ENCODE measurements at places on chromosomes 1 and 21.

- no peak for DNase-seq
Observed at GRCh38 chr1:1208713-1209433, 2.5 kb upstream of the TNFRSF18 start.

GRCh38 chr1:156090840-156091188 lies 8.5 kb upstream of the MEX3A start:
- peak; percentile 90 for DNase-seq

GRCh38 chr1:87146538-87146937 lies 182.1 kb upstream of the LMO4 start:
- no peak for DNase-seq

DNA sequence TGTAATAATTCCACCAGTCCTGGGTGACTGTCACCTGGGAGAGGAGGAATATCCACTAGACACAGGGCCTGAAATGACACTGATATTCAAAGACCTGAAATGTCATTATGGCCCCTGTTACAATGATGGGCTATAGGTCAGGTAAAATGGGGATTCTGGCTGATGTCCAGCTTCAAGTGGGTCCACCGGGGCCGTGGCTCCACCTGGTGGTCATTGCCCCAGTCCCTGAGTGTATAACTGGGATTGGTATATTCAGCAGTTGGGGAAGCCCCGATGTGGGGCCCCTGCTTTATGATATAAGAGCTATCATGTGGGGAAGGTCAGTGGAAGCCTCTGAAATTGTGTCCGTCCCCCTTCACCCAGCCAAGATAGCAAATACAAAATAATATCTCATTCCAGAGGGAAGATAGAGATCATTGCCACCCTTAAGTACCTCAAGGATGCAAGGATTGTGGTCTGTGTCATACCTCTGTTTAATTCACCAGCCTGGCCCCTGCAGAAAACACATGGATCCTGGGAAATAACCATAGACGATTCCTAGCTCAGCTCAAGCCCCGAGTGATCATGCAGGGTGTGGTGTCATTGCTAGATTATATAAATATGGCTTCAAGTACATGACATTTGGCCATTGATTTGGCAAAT lies 19.4 kb downstream of the PLEKHO1 start:
- DNase-seq: peak; percentile 81

DNA sequence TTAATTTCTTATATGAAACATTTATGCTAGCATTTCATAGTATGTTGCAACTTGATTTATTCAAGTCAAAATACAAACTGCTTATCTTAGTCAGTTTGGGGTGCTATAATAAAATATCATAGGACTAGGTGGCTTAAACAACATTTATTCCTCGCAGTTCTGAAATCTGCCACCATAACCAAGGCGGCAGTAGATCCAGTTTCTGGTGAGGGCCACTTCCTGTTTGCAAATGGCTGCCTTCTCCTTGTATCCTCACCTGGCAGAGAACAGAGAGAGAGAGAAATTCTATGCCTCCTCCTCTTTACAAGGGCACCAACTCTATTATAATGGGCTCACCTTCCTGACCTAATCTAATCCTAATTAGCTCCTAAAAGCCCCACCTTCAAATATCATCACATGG lies 76.1 kb upstream of the RGS2 start:
- no peak for DNase-seq

DNA sequence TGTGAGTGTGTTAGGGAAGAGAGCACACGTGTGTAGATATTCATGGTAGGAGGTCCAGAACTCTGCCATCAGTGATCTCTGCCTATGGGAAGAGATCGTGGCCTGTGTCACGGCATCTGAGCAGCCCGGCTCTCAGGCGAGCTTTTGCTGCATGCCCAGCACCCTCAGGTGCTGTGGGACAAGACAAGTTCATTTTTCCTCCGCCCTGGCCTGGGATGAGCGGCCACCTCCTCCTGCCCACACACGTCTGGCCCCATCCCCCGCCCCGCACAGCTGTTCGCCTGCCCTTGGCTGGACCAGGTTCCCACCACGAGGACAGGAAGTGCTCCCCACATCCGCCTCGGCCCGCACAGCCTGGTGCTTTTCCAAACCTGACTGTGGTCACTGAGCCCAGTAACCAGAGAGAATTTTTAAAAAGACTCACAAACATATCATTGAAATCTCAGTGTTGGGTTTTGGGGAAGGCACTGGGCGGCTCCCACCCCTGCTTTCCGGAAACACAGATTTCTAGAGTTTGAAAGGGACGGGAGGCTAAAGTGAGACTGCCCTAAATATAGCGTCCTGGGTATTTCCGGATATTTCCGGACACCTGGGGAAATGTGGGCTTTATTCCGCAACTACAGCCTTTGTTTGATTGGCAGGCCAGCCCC lies 18.0 kb downstream of the BMP8A start:
- DNase-seq: peak; percentile 61

DNA sequence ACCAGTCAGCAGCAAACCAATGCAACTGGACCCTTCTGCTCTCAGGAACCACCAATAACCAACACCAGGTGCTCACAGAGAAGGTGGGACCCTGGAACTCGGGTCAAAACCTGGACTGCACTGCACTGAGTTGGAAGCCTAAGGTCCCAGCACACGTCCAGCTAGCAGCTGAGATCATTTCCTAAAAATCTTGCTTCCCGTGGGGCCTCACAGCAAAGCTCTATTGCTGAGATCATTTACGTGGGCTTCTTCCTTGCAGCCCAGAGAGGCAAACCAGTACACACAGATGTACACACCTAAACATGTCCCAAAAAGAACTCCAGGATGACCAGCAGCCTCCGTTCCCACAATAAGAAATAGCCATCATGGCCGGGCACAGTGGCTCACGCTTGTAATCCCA lies 22.8 kb upstream of the STMN1 start:
- no peak for DNase-seq

- DNase-seq: no peak
Observed at GRCh38 chr1:181493166-181493565, 9.8 kb downstream of the CACNA1E start.

DNA sequence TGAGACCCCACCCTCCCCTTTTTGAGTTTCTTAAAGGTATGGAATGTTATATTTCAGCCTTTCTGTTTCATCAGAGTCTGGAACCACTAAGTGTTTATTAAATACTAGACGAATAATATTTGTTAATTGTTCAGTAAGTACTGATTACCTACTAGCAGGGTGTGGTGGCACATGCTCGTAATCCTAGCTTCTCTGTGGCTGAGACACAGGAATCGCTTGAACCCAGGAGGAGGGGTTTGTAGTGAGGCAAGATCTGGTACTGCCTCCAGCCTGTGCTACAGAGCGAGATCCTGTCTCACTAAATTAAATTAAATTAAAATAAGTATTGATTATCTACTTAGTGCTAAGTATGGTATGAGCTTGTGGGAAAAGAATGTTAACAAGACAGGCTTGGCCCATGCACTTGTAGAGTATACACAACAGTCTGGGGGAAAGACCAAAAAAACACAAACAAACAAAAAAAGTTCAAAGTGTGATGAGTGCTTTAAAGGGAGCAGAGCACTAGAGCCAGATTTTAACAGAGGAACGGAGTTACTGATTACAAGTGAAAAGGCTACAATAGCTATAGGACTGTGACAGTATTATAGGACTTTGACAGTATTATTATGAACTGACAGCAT lies 2.4 kb downstream of the CEPT1 start:
- no peak for DNase-seq

- no peak for DNase-seq
Observed at GRCh38 chr1:42934541-42935312, 23.9 kb downstream of the SLC2A1 start.

DNA sequence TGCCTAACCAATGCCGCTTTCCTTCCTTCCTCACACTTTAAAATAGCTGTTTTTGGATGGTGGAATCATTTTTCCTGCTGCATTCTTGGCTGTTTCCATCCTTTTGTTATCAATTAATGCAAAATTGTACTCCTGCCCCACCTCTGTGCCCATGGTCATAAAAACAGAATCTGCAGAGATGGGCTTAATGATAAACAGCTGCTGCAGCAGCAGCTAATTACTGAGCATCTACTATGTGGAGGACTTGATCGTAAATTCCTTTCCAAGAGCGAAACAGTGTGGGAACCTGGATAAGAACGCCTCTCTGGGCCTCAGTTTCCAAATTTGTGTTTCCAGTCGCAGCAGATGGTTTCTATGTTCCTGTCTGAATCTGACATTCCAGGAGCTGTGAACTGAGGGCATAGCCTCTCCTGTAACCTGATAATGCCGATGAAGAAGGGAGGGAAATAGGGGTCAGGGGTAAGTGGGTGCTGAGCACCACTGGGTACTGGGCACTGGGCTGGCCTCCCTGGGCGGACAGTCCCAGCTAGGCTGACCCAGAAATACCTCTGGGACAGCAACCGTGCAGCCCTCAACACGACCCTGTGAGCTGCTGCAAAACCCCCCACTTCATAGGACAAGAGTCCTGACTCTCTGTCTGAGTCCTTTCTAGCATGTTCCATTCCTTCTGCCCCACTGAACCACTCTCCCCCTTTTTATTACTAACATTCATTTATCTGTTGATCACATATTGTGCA lies 121.7 kb downstream of the DMRTB1 start:
- no peak for DNase-seq

DNA sequence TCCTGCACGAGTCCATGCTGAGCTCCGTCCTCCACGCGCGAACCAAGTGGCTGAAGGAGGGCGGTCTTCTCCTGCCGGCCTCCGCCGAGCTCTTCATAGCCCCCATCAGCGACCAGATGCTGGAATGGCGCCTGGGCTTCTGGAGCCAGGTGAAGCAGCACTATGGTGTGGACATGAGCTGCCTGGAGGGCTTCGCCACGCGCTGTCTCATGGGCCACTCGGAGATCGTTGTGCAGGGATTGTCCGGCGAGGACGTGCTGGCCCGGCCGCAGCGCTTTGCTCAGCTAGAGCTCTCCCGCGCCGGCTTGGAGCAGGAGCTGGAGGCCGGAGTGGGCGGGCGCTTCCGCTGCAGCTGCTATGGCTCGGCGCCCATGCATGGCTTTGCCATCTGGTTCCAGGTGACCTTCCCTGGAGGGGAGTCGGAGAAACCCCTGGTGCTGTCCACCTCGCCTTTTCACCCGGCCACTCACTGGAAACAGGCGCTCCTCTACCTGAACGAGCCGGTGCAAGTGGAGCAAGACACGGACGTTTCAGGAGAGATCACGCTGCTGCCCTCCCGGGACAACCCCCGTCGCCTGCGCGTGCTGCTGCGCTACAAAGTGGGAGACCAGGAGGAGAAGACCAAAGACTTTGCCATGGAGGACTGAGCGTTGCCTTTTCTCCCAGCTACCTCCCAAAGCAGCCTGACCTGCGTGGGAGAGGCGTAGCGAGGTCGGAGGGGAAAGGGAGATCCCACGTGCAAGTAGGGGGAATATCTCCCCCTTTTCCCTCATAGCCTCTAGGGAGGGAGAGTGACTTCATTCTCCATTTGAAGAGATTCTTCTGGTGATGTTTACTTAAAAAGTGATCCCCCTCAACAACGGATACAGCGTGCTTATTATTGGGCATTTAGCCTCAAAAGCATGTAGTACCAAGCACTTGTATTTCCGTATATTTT lies 991 bp downstream of the PRMT6 start:
- DNase-seq: peak; percentile 85

GRCh38 chr1:213446496-213446895 lies 395.5 kb downstream of the RPS6KC1 start:
- DNase-seq: no peak

DNA sequence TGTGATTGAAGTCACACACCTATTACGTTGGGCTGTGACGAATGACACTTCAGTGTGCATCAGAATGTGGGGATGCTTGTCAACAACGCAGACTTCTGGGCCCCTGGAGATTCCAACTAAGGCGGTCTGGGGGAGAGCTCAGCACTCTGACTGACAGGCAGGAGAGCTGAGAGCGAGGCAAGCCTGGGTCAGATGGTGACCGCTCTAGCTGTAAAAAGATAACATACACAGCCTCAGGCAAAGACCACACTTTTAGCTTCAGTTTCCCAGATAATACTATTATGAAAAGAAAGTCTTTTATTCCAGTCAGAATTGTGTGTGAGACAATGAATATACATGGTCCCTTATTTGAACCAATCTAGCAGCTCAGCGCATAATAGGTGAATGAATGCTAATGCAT lies 25.4 kb downstream of the EDARADD start:
- no peak for DNase-seq

GRCh38 chr1:112704934-112705627 lies 1.8 kb downstream of the RHOC start:
- peak; percentile 89 for DNase-seq

DNA sequence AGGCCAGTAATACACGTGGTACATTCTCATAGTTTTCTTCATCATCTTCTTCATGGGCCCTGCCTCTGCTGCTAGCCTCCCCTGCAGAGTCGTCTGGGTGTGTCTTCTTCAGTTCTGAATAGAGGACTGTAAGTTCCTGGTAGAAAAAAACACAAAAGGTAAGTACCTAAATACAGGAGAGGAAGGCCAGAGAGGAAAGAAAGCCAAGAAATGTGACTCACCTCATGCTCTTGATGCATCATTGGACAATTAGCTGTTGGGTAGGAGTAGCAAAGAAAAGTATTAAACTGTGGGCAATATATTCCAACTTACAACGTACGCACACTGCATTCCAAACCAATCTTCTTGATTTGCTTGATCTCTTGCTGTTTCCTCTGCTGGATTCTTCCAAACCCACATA lies 21.8 kb downstream of the FCRL3 start:
- DNase-seq: no peak

DNA sequence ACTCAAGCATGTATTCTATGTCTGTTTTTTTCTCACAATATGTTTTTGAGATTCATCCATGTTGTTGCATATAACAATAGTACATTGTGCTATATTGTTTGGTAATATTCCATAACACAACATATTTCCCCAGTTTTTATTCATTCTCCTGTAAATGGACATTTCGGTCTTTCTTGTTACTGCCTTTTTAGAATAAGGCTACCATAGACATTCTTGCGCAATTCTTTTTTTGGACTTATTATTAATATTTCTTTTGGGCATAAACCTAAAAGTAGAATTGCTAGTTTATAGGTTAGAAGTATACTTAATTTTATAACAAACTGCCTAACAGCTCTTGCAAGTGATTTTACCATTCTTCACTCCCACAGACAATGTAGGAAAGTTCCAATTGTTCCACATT lies 573.0 kb downstream of the ADGRL2 start:
- no peak for DNase-seq

GRCh38 chr1:109370712-109371340 lies 26.9 kb downstream of the SORT1 start:
- no peak for DNase-seq

DNA sequence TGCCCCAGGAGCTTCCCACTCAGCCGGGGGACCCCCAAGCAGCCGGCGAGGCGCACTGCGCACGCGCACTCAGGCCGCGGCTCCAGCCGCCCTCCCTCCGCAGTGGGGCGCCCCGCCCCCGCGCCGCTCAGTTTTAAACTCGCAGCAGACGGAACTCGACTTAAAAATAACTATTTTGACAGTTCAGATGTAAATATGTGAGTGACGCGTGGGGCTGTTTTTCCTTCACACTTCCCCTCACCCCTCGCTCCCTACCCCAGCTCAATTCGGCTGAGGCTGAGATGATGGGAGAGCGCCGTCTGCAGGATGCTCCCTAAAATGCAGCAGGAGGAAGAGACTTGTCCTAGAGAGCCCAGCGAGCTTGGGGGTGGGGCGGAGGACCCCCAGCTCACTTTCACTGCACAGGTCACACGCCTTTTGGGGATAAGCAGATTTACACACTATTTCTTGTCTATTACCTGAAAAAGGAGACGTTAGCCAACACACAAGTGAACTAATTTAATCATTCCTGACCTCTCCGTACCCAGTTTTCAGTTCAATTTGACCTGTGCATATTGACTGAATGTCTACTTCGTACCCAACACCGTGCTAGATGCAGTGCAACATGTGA lies 8.9 kb upstream of the LEMD1 start:
- peak; percentile 71 for DNase-seq
